Activated gamma-delta T cell (primary cell): ENCODE measurements at places on chromosomes 3 and 15.

GRCh38 chr15:63843901-63844317, 10.2 kb upstream of the HERC1 start:
- DNase-seq: no peak

DNA sequence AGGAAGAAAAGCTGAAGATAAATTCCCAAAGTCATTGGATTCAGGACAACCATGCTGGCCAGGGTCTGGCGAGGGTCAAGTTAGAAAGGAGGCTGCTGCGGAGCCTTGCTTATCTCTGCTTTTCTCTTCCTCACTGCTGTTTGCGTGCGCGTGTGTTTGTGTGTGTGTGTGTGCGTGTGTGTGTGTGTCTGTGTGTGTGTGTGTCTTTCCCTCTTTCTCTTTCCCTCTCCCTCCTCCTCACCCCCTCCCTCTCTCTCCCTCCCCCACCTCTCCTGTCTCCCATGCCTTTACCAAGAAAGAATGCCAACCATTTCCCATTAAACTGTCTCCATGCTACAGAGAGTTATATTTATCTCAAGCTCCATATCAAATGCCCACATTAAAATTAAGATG, at the start of gene COLQ:
COLQ (minus strand) TSS at position 134 of the 393 bp plus-strand sequence; CDS start at position 53, 81 bp downstream.
- DNase-seq: no peak

DNA sequence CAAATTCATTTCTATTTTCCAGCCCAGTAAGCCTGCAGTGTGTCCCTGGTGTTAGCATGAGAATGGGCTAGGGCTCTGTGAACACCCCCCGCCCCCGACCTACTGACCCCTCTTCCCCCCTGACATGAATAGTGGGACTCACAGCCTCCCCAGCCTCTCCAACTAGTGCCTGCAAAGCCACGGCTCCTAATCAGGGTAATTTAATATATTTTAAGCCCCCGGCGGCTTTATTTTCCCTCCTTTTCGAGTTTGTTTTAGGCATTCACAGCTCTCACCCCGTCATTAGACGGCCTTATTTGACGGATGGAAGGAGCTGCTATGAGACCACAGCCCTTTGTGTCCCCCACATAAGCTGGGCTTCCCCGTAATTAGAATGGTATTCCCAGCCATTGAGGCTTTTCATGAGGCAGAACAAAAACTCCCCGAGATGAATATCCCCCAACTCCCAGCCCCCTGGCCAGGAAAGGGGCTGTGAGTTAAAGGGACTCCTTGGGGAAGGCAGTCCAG, 78.3 kb upstream of the POLG start:
- DNase-seq: no peak

DNA sequence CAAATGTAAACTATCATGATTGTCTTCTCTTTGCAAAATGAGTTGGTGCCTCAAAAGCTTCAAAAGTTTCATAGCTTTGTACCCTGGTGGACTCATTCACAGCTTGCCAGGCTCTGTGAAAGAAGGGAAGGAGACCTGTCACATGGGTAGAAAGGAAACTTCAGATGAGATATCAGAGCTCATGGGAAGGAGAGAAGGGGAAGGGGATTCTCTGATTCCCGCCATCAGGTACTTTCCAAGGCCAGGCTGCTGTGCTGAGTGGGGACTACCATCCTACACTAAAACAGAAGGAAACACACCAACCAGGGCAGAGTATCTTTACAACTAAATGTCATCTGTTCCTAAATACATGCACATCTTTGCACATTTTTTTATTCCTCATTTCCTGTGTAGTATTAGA, 9.2 kb downstream of the ILDR1 start:
- no peak for DNase-seq

DNA sequence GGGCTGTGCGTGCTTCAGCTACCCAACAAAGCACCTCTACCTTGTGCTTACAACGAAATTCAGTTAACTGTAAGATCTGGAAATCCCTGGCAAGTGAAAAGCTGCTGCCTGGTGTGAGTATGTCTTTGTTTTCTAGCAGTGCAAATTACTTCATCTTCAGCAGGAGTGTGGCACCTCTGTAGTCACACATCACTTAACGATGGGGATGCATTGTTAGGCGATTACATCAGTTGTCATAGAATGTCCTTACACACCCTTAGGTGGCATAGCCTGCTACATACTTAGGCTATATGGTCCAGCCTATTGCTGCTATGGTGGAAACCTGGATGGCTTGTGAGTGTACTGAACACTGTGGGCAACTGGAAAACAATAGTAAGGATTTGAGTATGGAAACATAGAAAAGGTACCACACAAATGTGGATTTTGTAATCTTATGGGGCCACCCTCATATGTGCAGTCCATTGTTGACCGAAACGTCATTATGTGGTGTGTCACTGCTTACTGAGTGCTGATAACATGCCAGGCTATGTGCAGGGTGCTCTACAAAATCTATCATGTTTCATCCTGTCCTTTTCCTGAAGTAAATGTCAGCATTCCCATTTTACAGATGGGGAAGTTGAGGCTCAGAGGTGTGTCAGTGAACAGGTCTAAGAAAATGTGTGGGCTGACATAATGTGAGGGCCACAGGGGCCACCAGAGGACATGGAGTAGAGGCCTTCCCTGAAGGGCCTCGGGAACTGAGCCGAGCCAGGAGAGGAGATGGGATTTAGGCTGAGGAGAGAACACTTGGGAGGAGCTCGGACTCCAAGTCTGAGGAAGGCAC, 173.5 kb downstream of the VGLL4 start:
- DNase-seq: no peak

DNA sequence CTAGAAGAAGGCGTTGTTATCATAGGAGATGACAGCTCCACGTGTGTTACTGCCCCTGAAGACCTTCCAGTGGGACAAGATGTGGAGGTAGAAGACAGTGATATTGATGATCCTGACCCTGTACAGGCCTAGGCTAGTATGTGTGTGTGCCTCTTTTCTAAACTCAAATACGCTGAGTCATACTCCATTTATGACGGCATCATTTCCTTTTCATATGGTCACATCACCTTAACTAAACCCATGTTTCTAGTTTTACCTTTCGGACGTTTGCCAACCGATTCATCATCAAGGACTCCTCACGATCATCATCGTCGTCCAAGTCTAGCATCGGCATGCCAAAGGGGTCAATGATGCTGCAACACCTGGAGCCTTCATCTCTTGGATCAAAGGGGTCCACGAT, 149.0 kb downstream of the CBLB start:
- no peak for DNase-seq
